Kidney glomerular epithelial cell (primary cell): ENCODE measurements at places on chromosomes 2 and 18.

DNA sequence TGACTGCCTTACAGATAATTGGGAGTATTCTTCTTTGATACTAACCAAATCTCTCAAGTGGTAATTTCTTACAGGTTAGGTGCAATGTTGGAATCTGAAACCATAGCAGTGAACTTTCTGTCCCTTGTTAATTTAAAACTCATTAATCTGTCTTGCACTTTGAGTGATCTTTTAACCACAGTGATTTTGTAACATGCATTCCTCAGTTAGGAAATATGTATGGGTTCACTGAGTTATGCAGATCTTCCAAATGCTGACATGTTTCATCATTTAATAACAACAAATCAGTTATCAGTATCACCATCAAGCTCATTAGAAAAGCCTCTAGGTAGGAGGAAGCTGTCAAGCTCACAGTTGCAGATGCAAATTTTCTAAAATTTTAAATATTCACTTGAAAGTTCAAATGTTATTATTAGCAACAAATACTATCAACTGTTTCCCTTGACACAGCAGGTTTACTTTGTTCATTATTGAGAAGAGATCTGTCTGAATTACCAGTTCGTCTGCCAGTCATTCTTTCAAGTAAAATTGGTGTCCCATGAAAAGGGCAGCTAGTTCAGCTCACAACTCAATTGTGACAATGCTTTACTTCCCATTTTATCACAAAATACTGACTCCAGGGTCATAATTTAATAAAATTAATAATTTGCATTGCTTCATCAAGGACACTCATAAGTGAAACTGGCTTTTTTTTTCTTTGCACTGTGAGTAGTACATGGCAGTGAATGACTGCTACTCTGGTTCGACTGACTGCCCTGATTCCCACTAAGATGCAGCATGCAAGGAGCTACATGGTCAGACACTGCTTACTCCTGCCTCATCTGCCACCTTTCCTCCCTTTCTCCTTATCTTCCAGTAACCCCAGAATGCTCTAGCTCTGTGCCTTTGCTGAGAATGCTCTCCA is 31.6 kb downstream of the SUCLG1 start:
- peak; percentile 74 for DNase-seq

GRCh38 chr2:23420840-23421476 is 36.0 kb downstream of the KLHL29 start:
- DNase-seq = no peak

GRCh38 chr2:120516679-120517314 is 170.9 kb downstream of the INHBB start:
- no peak for DNase-seq

DNA sequence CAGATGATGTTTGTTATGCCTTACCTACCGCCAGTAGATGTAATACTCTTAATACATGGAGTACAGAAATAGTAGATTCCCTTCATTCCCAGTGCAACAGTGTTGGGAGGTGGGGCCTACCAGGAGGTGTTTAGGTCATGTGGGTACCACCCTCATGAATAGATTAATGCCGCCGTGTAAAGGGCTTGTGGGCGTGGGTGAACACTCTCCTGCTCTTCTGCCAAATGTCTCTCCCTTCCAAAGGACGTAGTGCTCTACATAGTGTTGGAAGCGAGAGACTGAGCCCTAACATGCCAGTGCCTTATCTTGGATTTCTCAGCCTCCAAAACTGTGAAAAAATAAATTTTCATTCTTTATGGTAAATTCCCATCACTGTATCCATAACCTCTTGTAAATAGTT is 30.1 kb downstream of the PLEKHA3 start:
- no peak for DNase-seq

GRCh38 chr18:11366410-11366809 is 217.0 kb upstream of the PIEZO2 start:
- no peak for DNase-seq

DNA sequence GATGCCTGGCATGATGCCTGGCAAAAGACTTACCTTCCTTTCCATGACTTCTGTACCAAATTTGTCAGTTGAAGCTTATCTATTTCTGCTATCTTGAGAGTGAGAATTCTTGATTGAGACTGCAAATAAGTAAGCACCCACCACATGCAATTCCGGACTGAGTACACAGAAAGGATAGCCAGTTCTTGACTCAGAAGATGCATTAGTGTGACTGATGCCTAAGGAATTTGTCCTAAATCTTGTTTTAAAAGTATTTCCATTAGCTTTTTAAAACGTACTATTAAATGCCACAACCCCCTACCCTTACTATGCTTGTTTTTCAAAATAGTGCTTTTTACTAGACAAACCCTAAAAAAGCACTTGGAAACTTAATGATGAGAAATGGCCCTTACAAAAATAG is 545 bp downstream of the MPP4 start:
- DNase-seq = peak; percentile 3
